ENCODE measurements at places on chromosomes 1 and 21. TPM values are rescaled to one million over a fixed set of nuclear protein-coding genes. Genes with fewer than 3 reads are reported as not detected.

The TNFRSF4 gene
- total RNA-seq: 3.0 TPM

The TMOD4 gene
- total RNA-seq: 2.1 TPM

The RPAP2 gene
- total RNA-seq: 20.0 TPM

The TSTD1 gene
- 63.2 TPM for total RNA-seq

The TNFAIP8L2 gene
- 17.8 TPM for total RNA-seq

DNA sequence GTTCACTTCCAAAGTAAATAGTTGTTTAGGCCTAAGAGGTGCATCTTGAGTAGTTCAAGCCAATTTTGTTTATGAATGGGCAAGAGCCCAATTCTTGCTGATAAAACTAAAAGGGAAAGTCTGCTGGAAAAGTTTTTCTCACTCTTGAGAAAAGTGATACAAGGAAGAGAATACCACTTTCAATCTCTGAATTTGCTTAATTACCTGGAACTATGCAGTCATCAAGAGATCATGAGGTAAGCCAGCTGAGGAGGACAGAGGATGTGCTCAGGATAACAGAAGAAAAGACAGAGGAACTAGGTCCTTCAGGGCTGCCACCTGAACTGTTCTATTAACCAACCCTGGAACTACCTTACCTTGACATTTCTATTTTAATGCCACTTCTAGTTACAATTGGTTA lies 42.2 kb downstream of the ILDR2 start:
- DNase-seq: no peak

DNA sequence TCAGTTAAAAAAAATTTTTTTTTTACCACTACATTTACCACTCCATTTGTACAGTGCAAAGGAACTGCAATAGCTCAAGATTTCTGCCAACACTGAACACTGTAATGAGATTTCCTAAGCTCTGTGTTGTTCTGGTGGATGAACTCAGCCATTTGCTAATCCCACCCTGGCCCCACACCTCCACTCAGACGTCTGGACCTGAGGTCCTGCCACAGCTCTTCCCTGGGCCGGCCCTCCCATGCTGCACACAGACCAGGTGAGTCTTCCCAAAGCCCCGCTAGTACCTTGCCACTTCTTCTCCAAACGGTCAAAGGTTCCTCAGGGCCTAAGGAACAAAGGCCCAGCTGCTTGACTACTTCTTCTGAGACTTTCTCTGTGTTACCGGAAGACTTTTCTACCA lies 56.4 kb downstream of the SLC45A1 start:
- no peak for DNase-seq

DNA sequence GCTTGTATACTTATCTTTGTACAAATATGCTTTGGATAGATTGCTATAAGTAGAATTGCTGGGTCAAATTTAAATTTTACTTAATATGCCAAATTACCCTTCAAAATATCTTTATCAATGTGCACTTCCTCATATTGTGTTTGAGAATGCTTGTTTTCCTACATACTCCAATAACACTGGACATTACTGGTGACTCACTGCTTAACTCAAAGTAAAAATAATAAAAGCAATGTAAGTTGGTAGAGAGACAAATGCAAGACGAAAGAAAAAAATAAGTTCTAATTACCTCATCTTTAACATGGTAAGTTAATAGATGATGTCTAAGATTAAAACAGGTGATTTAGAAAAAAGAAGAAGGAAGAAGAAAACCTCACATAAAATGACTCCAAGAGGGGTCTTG lies 7.9 kb upstream of the SH3GLB1 start:
- DNase-seq: no peak

DNA sequence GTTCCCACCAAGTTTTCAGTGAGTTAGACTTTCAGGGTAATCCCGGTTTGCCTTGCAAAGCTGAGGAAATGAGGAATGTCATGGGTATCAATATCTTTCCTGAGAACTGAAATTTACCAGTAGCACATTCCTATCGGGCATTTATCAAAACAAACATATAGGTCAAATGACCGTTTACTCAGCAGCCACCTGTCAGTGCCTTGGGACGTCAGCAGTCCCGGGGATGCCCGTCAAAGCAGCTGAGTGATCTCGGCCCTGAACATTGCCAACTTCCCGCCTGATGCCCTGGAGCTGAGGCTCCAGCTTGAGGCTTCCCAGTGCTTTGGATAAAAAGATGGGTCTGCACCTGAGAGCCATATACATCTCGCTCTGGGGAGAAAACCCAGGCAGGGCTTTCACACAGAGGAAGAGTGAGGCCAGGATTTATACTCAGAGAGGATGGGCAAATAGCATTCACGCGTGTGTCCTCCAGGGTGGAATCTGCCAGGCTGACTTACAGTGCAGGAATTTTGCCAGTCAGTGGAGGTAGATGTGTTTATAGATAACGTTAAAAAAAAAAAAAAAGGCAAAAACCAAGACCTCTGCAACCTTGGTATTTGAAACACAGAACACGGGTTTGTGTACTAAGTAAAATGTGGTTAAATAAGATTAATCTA lies 435.7 kb upstream of the VAMP3 start:
- no peak for DNase-seq

DNA sequence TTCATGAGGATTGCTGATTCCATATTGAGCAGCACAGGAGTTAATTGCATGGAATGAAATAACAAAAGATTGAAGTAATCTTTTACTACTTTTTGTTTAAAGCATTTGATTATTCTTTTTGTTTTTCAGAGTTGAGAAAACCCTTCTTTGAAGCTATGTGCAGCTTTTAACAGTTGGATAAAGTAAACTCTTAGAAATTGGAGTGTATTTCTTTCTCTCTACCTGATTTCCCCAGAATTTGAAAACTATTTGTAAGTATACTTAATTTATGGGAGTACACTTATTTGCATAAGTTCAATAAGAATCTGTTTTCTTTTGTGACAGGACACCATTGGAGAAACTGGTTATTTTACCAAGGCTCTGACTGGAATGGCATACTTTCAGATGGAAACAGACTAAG lies 133.6 kb downstream of the TRIM33 start:
- DNase-seq: no peak

DNA sequence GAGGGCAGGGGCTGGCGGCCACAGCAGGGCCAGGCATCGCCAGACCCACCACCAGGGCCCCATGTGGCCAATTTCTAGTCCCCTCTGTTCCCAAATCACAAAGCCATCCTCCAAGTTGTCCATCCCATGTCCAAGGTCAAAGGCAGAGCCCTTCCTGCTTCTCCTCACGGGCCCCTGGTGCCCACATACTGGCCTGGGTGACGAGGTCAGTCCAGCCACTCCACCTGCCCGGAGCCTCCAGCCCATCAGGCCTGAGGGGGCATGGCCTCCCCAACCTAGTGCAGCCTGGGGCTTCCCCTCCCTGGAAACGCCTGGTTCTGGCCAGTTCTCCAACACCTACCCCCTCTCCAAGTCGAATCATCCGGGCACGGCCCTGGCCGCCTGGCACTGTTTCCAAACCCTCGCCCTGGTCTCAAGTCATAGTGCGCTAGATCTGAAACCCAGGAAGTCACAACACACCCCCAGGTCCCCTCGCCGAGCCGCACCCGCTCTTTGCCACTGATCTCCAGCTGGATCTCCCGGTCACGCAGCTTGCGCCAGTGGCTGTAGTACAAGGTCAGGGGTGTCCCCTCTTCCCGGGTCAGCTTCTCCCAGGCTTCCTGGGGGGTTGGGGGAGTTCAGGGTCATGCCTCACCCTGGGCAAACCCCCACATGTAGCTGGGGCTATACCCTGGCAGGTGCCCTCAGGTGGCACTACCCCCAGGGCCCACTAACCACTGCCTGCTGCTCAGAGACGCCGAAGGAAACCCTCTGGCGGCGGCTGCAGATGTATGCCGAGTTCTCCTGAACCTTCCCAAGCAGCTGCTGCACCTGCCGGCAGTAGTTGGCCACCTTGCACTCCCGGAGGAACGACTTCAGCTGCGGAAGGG lies 13.1 kb downstream of the NOC2L start:
- no peak for DNase-seq

Data from lower lobe of right lung (tissue), 2 donors.